ENCODE measurements at places on chromosomes 7 and 10. TPM values are rescaled to one million over a fixed set of nuclear protein-coding genes. Genes with fewer than 3 reads are reported as not detected.

Gene GLI3
- 1.1 TPM for total RNA-seq

- no peak overlapping the region for H3K4me3 ChIP-seq
- no peak overlapping the region for H3K27ac ChIP-seq
- no peaks in the 10 kb centered on the region for H3K36me3 ChIP-seq
- DNase-seq: no peak
- H3K4me1 ChIP-seq: no peaks in the 10 kb centered on the region
- no peaks in the 10 kb centered on the region for H3K27me3 ChIP-seq
These were observed 965.5 kb downstream of the GRID1 start for GRCh38 chr10:85400981-85401695.

GRCh38 chr10:21732067-21732772 is 198.2 kb downstream of the MLLT10 start:
- peaks cover 11% of the 10 kb centered on the region for H3K36me3 ChIP-seq
- no peak overlapping the region for H3K4me3 ChIP-seq
- no peaks in the 10 kb centered on the region for H3K27me3 ChIP-seq

DNA sequence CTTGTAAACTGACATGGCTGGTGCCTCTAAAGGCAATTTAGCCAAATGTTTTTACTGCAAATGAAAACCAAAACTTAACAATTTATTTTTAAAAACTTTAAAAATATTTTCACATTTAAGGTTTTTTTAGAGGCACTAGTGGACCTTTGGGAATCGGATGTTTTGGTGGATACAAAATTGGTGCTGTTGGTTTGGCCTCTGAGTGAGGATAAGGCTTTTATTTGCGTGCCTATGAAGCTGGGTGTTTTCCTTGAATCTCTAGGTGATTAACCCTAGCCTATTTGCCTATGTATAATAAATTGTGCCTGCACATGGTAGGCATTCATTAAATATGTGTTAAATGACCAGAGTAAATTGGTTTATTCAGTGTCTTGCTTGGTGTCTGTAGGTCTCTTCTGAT is 2.9 kb upstream of the SGCE start:
- H3K36me3 ChIP-seq: peaks cover 5% of the 10 kb centered on the region
- H3K4me3 ChIP-seq: 0 out of 2 replicates have a peak overlapping the region, but pooled peaks have one; percentile 14
- H3K27ac ChIP-seq: no peak overlapping the region
- no peak for DNase-seq
- no peaks in the 10 kb centered on the region for H3K27me3 ChIP-seq

Gene SMKR1
- total RNA-seq: not detected

- no peak overlapping the region for H3K27ac ChIP-seq
- H3K4me1 ChIP-seq: no peaks in the 10 kb centered on the region
These were observed 153.2 kb downstream of the MAD1L1 start for GRCh38 chr7:2079332-2080059.

Gene LRMDA
- 18.5 TPM for total RNA-seq
